ENCODE measurements at places on chromosomes 2 and 18.

- no peak for DNase-seq
Observed at GRCh38 chr2:167122389-167122788, 234.1 kb downstream of the XIRP2 start.

GRCh38 chr18:66646609-66647008, 42.7 kb upstream of the CDH19 start:
- peak; percentile 48 for DNase-seq

GRCh38 chr2:172561270-172561669, 5.4 kb downstream of the PDK1 start:
- no peak for DNase-seq

DNA sequence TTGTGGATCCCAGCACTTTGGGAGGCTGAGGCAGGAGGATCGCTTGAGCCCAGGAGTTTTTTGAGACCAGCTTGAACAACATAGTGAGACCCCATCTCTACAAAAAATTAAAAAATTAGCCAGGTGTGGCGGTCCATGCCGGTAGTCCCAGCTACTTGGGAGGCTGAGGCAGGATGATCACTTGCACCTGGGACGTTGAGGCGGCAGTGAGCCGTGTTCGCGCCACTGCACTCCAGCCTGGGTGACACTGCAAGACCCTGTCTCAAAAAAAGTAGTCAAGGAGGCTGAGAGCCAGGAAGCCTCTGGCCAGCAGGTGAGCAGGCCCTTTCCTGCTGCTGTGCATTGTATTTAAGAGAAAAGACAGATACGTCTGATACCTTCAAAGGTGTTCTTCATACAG, 11.1 kb upstream of the PROC start:
- no peak for DNase-seq

DNA sequence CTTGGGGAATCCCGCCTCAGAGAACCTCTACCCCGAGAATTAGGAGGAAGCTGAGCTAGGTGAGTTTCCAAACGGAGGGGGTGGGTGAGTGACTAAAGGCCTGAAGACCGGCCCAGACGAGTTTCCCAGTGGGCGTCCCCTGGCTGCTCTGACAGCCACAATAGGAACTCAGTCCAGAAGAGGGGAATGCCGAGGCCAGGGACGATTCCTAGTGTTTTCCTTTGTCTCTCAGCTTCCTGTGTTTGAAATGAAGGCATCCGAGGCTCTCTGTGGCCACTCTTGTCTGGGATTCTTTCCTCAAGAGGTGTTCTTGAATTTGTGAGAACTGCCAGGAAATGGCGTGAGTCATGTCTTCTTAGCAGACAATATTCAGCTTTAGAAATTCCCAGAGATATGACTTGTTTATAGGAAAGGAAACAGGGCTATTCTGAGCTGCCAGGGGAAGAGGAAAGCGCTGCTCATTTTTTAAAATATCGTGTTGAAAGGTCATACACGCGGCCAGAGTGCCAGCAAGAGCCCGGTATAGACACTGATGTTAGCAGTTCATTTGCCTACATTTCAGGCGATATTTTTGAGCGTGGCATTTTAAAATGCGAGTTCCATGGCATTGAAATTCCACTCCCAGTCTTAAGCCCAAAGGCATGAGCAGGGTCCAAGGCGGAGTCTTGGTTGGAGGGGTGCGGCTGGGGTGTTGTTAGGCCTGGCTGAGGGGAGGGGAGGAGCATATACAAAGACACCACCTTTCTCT, 169.1 kb upstream of the KLF7 start:
- DNase-seq = peak; percentile 99

DNA sequence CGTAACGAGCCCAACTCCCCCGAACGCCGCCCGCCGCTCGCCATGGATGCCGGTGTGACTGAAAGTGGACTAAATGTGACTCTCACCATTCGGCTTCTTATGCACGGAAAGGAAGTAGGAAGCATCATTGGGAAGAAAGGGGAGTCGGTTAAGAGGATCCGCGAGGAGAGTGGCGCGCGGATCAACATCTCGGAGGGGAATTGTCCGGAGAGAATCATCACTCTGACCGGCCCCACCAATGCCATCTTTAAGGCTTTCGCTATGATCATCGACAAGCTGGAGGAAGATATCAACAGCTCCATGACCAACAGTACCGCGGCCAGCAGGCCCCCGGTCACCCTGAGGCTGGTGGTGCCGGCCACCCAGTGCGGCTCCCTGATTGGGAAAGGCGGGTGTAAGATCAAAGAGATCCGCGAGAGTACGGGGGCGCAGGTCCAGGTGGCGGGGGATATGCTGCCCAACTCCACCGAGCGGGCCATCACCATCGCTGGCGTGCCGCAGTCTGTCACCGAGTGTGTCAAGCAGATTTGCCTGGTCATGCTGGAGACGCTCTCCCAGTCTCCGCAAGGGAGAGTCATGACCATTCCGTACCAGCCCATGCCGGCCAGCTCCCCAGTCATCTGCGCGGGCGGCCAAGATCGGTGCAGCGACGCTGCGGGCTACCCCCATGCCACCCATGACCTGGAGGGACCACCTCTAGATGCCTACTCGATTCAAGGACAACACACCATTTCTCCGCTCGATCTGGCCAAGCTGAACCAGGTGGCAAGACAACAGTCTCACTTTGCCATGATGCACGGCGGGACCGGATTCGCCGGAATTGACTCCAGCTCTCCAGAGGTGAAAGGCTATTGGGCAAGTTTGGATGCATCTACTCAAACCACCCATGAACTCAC, 673 bp downstream of the PCBP1 start:
- DNase-seq = peak; percentile 66

GRCh38 chr2:15728245-15728938, 136.7 kb downstream of the DDX1 start:
- no peak for DNase-seq

- DNase-seq = no peak
Observed at GRCh38 chr2:219631406-219631891, 4.0 kb downstream of the SLC4A3 start.

GRCh38 chr2:164065038-164065437, 329.2 kb upstream of the FIGN start:
- no peak for DNase-seq
